MCF 10A (cell line): ENCODE measurements at places on chromosomes 6 and 20. TPM values are rescaled to one million over a fixed set of nuclear protein-coding genes. Genes with fewer than 3 reads are reported as not detected.

Gene FAM83C
- total RNA-seq: not detected in 2 replicates

Gene CDSN
- total RNA-seq: 0.16 TPM in 1 of 2 replicates, not detected in the other

- peak; percentile 88 for DNase-seq
- peak overlapping the region; percentile 87 for H3K27ac ChIP-seq
- H3K4me1 ChIP-seq: peaks cover 37% of the 10 kb centered on the region
- peak overlapping the region; percentile 47 for H3K4me3 ChIP-seq
- no peaks in the 10 kb centered on the region for H3K27me3 ChIP-seq
These were observed 37.4 kb downstream of the ATXN1 start for GRCh38 chr6:16723826-16724225.

Gene FNDC1
- total RNA-seq: not detected in 2 replicates

Gene ASCC3
- 64.9 and 85.0 TPM in 2 replicates for total RNA-seq

- no peak overlapping the region for H3K4me3 ChIP-seq
- H3K27me3 ChIP-seq: no peaks in the 10 kb centered on the region
- H3K27ac ChIP-seq: no peak overlapping the region
- no peaks in the 10 kb centered on the region for H3K4me1 ChIP-seq
These were observed 80.7 kb downstream of the C6orf52 start for GRCh38 chr6:10613723-10614122.
